ENCODE measurements at places on chromosomes 6 and 20.

GRCh38 chr20:6485351-6485750 is 282.1 kb upstream of the BMP2 start:
- no peak for DNase-seq

DNA sequence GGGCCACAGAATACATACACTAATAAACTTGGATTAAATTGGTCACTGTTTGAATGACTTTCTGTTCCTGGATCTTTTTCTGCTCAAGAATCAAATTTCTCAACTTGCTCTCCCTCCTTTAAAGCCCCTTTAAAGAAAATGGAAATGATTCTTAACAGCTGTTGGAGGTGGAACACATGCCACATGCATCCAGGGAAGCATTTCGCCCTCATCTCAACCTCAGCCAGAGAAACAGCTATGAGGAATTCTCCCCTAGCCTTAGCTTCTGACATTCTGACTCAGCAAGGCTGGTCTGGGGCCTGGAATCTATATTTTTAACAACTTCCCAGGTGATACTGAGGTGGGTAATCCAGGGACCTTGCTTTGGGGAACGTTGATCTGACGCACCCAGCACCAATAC is 263.4 kb upstream of the ECI2 start:
- DNase-seq = no peak

DNA sequence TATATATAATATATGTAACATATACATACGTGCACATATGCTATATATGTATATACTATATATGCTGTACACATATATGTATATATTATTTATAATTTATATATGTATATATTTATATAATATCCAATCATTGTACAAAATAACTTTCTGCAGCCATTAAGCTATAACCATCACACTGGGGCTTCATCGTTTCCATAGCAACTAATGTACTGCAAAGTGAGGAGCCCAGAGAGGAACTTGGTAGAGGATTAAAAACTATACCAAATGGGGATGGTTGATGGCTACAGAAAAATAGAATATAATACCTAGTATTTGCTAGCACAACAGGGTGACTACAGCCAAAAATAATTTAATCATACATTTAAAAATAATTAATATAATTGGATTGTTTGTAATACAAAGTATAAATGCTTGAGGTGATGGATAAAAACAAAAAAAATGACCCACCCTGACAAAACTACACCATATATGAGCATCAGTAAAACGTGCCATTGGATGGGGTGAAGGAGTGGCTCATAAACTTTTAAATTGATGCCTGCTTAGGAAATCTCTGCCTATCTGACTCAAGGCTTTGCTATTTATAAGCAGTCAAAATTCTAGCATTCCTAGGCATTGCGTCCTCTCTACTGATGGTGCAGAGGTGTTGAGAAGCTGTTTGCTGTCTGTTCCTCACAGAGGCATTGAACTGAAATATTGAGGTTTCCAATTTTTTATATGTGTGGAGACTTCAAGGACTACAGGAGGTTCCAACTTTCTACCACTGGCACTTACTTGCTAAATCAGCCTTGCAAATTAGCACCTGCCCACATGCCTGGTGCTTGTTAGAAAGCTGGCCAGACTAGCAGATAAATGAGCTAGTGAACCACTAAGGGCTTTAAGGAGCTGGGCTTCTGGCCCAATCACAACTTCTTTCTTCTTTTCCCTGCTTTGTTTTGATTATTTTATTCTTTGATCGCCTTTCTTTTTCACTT is 190.1 kb downstream of the SCP2D1 start:
- DNase-seq = no peak

DNA sequence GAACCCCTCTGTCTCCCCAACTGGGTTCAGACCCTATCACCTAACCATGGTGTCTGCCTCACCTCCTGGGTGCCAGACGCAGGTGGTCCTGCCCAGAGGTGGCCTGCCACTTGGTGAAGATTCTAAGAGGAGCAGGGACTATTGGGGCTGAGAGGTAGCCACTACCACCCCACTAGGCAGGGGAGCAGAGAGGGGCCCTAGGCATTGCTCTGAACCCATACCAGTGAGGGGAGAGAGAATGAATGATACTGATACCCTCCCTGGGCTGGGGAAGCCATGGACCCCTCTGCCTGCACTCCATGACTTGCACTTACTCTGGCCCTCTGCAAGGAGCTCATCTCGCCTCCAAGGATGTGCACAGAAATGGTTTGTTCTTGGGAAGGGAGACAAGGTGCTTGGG is 31.7 kb upstream of the SPDEF start:
- no peak for DNase-seq

GRCh38 chr20:22690000-22690399 is 105.6 kb upstream of the FOXA2 start:
- no peak for DNase-seq

All from naive B cell (primary cell).